Activated B cell treated with CpG ODN at 0.5 μM for 24 hours (primary cell): ENCODE measurements at places on chromosomes 12 and 14.

GRCh38 chr12:63132201-63132600 lies 18.8 kb downstream of the AVPR1A start:
- DNase-seq: no peak

DNA sequence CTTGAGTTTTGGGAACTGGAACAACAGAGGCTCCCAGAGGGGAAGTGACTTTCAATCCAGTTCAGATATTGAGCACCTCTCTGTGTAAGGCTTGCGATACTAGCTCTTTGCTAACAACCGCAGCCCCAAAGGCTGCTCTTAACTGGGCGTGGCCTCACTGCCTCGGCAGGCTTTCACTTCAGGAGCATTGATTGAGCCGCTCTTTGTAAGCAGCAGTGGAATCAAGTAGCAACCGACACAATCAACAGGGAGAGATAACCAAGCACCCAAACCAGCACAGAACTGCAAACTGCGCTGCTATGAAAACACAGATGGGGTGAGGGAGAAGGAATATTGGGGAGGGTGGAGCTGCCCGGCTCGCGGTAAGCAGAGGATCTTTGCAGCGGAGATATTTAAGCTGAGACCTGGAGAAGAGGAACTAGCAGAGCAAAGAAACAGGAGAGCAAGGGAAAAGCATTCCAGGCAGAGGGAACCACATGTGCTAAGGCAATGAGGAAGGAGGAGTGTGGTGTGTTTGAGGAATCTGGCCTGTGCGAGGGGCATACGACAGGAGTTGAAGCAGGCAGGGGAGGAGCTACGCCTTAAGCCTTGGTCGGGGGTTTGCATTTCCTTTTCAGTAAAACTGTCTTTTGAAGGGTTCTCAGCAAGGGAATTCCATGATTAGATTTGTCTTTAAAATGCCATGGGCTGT lies 17.3 kb upstream of the YY1 start:
- DNase-seq: peak; percentile 37

DNA sequence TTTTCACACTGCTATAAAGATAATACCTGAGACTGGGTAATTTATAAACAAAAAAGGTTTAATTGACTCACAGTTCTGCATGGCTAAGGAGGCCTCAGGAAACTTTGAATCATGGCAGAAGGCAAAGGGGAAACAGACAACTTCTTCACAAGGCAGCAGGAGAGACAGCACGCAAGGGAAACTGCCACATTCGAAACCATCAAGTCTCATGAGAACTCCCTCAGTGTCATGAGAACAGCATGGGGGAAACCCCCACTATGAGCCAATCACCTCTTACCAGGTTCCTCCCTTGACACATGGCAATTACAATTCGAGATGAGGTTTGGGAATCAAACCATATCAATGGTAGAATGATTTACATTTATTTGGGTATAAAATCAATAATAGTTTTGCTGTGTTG lies 558.5 kb downstream of the TMTC2 start:
- no peak for DNase-seq

GRCh38 chr12:93894391-93895088 lies 217.4 kb downstream of the CRADD start:
- no peak for DNase-seq

DNA sequence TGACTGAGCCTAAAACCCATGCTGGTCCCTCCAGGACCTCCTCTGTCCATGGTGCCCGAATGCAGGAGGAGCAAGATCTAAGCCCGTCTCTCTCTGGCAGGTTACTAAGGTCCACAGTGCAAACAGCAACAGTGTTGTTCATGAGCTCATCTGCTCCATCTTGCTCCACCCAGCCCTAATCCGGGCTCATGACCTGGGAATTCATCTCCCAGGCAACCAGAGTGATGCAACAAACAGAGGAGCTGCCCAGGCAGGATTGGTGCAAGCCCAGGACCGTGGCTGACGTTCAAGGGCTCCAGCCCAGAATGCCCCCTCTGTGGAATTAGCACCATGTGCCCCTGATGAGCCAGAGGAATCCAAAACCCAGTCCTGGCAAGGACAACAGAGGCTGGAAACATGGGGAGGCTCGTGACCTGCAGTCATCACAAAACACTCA lies 29.9 kb downstream of the HSPB8 start:
- DNase-seq: no peak

DNA sequence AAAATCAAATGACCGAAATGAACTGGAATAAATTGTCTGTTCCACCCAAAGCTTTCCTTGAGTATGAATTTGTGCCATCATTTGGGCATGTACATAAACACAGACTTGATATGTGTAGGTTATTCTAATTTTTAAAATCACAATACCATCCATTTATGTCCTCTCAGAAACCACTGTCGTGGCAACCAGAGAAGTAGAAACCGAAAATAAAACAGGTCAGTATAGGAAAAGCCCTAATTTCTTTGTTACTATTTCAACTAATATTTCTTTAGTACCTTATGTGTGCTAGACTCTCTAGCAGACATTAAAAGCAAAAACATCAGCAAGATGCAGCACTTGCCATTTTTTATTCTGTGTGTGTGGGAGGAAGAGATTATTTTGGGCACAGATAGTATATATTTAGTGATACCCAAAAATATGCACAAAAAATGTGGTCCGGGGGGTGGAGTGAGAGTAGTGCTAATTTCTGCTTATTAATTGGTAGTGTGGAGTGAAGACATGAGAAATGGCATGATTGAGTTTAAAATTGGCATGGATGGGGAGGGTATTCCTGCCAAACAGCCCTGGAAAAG lies 130.8 kb upstream of the CNTN1 start:
- no peak for DNase-seq

- no peak for DNase-seq
Measured at GRCh38 chr14:85463512-85463911, 66.4 kb upstream of the FLRT2 start.

- no peak for DNase-seq
Measured at GRCh38 chr12:85626784-85627171, 209.4 kb downstream of the RASSF9 start.

GRCh38 chr14:22597265-22597664 lies 835 bp upstream of the ABHD4 start:
- no peak for DNase-seq

DNA sequence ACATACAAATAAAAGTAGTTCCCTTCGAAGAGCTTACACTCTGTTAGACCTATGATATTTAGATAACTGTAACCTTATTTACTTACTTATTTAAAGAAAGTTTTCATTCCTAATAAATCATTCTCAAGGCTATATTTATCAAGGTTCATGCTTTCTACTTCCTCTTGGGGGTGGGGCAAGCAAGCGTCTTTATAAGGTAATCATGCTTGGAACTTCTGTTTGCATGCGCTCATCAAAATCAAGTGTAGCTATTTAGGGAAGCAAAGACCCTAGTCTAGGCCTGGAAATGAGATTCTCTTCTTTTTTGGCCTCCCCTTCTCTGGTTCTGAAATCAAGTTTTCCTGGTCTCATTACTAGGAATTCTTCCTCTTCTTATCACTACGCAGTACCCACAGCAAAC lies 766 bp downstream of the RERG start:
- no peak for DNase-seq

- DNase-seq: no peak
Measured at GRCh38 chr14:96614481-96614881, 112.3 kb downstream of the PAPOLA start.

- DNase-seq: no peak
Measured at GRCh38 chr14:71006200-71006563, 98.9 kb downstream of the PCNX1 start.

GRCh38 chr12:124645530-124646244 lies 78.3 kb upstream of the NCOR2 start:
- DNase-seq: no peak

DNA sequence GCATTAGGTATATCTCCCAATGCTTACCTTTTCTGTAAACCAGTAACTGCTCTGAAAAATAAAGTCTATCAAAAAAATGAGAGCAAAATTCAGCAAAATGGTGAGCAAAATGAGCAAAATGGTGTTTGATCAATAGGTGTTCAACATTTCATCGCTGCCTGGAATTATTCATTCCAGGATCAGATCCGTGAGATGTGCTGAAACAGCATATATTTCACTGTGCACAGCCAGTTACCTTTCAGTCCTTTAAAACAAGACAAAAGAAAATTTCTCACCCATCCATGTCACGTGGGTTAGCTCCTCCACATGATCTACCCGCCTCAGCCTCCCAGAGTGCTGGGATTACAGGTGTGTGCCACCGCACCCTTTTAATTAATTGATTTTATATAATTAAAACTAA lies 8.1 kb upstream of the FGF23 start:
- no peak for DNase-seq

DNA sequence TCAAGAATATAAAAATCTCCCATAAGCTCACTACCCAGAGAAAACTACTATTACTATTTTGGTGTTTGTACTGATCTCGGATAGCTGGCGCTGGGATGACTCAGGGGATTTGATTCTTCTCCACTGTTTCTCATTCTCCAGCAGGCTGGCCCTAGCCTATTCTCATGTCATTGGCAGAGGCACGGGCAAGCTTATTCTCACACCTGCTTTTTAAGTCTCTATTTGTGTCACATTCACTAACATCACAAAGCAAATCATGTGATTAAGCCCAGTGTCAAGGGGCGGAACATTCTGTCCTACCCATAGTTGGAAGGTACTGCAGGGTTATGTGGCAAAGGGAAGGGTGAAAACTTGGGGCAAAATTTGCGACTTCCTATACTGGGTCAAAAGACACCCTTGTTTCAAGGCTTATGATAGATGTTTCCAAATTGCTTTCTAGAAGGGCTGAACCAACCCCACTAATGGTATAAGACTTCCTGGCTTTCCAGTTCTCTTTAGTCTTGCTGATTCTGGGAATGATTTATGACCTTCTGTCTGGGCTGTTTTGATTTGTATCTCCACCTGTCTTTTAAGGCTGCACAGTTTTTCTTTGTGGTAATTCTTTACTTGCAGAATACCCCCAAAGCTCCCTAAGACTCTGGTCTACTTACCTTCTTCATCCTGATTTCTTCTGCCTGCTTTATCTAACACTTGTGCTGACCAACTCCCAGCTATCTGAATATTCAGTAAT lies 406.4 kb downstream of the NRXN3 start:
- DNase-seq: no peak

GRCh38 chr14:99079061-99079727 lies 192.8 kb downstream of the BCL11B start:
- DNase-seq: no peak

DNA sequence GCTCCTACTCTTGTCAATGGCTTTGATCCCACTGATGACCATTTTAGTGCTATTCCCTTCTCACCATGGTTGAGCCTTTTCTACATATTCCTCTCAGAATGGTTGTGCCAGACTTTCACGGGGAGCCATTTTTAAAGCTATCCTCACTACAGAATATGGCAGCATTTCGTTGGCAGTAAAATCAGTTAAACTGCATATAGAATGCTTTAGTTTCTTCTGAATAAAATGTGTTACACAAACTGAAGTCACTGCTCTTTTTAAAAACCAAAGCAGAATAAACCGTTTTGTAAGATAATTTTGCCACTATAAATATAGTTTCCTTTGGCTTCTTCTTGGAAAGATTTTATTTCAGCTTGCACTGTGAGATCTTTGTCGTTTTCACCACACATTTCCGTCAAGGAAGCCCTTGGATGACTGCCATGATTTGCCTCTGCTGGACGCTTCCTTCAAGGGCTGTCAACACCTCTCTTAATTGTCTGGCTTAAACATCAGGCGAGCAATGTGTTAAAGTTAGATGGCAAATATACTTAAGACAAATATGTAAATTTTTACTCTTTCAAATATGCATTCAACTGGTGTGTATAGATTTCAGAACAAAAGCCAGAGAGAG lies 624.2 kb downstream of the DIO2 start:
- DNase-seq: no peak

DNA sequence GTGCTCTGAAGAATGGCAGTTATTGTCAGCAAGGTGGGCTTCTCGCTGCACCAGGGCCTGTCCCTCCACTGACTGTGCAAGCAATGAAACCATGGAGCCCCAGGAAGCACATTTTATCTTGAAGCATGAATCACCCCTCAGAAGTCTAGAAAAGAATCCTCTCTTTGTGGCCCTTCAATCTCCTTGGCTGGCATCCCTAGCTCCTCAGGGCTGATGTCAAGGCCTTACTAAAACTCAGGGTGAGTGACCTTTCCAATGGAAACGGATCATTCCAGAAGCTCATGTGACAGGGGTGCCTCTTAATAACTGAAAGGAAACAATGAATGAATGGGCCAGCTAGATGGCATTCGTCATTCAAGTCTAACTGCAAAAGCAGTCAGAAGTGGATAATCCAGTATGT lies 22.3 kb upstream of the PLEKHH1 start:
- no peak for DNase-seq

- DNase-seq: no peak
Measured at GRCh38 chr12:110249105-110249504, 31.9 kb upstream of the ATP2A2 start.

DNA sequence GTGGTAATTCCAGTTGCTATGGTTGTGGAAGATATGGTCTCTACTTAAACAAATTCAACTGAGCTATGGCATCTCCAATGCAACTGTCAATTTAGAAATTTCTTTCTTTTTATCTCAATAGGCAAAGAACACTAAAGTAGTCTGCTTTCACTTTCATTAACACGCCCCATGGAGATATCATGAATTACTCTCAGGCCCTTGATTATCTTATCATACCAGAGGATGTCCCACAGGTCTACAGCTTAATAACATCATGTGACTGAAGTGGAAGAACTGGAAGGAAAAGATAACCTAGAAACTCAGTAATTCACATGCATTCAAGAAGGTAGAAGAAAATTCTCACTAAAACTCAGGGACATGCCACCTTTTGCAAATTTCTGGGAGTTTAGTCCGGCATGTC lies 114.3 kb downstream of the FLRT2 start:
- DNase-seq: no peak

DNA sequence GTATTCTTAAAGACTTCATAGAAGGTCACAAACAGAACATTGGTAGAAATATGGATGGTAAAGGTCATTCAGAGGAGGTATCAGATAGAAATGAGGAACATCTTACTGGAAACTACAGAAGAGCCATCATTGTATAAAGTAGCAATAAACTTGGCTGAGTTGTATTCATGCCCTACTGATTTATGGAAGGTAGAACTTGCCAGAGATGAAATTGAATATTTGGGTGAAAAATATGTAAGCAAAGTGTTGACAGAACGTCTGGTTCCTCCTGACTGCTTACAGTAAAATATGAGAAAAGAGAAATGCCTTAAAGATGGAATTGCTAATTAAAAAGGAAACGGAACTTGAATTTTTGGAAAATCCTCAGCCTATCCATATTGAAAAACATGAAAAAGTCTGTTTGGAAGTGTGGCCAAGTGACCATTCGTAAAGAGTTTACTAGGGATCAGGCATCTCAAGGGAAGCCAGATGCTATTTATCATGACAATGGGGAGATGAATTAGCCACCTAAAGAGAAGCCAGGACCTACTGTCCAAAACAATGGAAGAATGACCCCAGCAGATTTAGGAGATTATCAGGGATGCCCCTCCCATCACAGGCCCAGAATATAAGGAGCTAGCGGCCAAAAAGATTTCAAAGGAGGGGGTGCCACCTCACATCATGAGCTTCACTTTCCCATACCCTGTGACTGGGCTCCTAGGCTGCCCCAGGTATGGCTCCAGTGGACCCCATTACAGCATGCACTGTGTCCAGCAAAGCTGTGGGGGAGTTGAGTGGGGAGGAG lies 189.3 kb downstream of the ITPR2 start:
- DNase-seq: no peak
